ENCODE measurements at places on chromosomes 3 and 15.

DNA sequence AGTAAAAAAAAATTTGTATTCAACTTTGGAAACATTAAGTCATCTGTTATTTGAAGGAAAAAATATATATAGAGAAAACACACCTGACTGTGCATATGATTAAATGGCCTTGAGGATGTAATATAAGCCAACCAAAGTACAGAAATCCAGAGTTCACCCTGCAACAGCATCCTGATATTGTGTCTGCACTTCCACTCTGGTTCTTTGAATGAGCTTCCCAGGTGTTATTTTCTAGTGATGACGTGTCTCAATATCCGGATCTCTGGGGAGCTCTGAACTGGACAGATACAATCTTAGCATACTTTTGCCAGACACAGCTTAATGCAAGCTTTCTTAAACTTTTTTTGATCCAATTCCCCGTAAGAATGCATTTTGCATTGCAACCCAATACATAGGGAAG is 19.5 kb upstream of the PIK3CB start:
- DNase-seq = no peak

- DNase-seq = no peak
These were observed 220.0 kb downstream of the ABHD5 start for GRCh38 chr3:43910750-43911149.

GRCh38 chr3:170700054-170700404 is 114.2 kb upstream of the SLC7A14 start:
- DNase-seq = no peak

DNA sequence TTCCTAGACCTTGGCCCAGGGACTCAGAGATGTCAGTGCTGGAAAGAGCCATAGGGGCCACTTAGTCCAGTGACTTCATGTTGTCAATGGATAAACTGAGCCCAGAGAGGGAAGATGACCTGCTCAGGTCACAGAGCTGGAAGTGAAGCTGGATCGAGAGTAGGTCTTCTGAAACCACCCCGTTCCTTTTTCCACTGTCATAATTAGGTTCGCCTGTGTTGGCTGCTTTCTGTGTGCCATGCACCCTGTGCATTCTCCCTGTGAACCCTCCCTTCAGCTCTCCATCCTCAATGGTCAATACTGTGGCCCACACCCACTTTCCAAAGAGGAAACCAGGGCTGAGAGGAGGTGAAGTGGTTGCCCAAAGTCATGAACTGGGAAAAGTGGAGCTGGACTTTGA is 74.8 kb downstream of the CCR1 start:
- no peak for DNase-seq

DNA sequence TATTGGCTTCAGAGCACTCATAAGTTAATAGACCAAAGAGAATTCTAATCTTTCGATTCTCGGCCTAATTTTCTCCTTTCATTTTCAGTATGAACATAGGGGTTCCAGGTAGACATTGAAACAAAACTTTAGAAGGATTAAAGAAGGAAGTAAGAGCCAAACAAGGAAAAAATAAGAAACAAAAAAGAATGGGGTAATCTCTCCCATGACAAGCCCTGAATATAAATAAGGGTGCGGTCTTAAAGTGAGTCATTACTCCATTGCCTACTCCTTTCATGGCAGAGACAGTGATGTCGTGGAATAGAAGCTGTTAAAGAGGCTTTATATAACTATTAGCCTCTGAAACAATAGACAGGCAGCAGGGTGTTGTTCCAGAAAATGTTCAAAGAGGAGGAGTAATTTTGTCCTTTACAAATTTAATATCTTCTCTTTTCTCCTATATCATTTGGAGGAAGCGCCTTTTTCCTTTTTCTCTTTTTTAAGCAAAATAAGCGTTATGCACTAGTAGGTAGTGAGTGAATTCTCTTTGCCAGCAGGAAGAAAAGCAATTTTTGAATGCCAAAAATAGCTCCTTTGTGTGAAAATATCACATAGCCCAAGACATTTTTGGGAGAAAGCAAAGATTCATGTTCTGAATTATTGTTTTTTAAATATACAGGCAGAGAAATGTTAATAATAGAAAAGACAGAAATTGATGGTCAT is 607.9 kb upstream of the KCNMB2 start:
- no peak for DNase-seq

GRCh38 chr15:42665827-42666226 is 71.1 kb downstream of the CDAN1 start:
- no peak for DNase-seq

DNA sequence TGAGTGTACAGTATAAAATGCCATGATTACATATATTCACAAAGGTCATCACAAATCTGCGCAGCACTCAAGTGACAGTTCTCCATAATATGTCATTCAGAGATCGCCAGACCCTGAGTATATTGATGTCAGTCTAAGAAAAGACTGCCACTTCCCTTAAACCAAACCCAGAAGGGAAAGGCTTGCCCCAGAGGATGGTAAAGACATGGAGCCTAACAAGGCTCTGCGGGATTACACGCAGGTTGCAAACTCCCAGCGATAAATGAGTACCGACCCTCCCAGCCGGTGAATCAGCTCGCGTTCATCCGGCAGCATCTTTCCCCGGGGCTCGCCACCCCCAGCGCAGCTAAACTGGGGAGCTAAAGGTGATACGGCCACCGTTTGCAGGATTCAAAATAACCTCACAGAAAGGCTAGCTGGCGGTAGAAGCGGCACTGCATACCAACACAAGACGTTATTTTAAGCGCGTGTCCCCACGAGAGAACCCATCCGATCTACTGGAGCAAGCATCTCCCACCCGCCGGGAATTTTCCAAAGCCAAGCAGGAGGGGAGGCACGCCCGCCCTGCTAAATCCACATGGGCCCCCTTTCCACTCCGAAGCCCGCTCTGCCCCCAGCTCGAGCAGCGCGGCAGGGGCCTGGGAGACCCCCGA is 643 bp downstream of the MYO5A start:
- DNase-seq = peak; percentile 65

GRCh38 chr3:160796089-160796812 is 40.2 kb downstream of the PPM1L start:
- DNase-seq = no peak

DNA sequence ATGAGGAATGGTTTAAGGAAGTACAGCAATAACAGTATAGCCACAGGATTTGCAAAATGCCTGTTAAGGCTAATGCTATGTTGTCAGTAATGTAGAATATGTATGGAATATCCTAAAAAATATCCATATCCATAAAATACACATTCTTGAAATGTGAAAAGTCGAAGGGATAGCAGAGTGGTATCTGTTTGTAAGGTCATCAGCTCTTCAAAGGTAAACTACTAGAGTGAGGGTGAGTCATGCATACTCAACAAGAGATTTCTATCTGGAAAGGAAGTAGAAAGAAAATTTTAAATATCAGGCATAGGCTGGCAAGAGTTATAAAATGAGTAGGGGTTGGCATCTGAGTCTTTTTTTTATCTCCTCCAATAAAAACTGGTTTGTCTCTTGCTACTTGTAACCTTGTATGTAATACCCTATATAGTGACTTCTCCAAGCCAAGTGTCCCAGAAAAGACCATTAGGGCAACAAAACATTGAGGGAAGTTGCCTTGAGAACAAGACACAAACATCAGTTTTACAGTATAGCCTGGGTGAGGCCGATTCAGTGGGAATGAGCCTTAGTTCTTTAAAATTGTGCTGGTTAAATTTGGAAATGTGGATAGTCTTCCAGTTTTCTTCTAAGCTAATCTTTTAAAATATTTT is 103.1 kb downstream of the SPATA16 start:
- DNase-seq = no peak

- DNase-seq = no peak
These were observed 215.6 kb downstream of the LPP start for GRCh38 chr3:188369526-188369925.

DNA sequence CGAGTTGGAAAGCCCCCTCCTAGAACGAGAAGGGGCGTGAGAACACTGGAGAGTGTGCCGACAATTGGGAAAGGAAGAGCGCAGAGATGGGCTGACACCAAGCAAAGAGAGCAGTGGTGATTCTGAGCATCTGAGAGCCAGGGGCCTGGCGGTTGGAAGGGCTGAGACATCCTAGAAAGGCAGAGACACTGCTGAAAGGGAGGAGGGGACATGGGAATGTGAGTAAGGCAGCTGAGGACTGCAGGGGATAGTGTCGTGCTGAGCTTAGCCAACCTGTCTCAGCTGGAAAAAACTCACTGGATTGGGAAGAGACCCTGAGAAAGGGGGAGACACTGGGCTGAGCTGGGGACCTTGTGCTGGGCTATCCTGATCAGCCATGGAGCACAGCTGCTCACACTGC is 58.1 kb upstream of the SLC6A6 start:
- DNase-seq = no peak

- no peak for DNase-seq
These were observed 4.4 kb downstream of the SPG11 start for GRCh38 chr15:44659056-44659455.

- no peak for DNase-seq
These were observed 167.2 kb downstream of the RBMS3 start for GRCh38 chr3:29447946-29448627.

DNA sequence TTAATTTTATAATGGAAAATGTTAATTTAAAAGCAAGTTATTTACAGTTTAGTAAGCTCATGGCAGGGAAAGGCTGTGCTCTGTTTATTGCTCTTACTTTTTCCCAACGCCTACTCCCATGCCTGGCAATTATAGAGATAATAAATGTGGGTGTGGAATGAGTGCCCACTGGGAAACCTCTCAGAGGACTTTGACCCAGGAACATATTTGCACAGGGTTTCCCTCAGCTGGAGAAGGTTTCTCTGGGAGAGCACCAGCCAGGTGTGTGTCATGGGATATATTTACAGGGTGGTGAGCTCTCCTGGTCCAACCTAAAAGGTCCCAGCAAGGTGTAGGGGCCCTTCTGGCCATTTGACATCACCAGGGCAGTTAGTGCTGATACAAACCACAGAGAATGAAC is 27.9 kb downstream of the ZNF710 start:
- no peak for DNase-seq

- no peak for DNase-seq
These were observed 18.1 kb upstream of the MUC4 start for GRCh38 chr3:195829897-195830254.

GRCh38 chr15:78878356-78878755 is 5.7 kb downstream of the MORF4L1 start:
- no peak for DNase-seq

- no peak for DNase-seq
These were observed 13.4 kb upstream of the KLF15 start for GRCh38 chr3:126370606-126371005.

DNA sequence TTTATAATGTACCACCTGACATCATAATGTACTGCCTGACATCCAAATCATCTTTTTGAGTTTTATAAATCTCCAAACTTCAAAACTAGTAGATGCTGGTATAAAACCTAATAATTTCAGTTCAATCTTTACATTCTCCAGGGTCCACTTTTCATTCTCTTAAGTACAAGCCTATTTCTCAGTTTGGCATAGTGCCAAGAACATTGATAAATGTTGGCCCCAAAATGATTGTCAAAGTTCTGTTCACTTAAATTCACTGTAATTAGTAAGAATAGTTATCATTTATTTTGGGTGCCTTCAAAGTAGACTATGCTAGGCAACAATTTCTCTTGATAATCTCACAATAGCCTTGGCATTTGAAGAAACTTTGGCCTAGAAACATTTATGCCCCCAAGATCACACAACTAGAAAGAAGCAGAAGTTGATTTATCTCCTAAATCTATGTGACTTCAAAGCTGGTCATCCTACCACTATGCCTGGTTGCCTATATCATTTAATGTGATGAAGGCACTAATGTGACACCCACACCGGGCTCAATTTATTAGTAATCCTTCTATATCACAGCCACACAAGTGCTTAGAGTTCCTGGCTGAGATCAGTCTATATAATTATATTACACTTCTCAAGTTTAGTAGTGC is 101.7 kb downstream of the ZNF609 start:
- DNase-seq = no peak

DNA sequence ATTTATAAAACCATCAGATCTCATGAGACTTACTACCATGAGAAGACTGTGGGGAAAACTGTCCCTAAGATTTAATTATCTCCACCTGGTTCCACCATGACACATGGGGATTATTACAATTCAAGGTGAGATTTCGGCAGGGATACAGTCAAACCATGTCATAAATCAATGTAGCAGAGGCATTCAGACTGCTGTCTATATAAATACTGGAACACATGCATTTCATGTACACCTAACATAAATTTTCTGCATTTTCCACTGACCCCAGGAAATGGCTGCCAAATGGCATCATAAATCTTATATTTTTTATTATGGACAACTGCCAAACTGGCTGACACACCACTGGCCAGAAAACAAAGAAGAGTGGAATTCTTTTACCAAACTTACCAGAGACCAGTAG is 755.1 kb upstream of the EPHA6 start:
- no peak for DNase-seq

DNA sequence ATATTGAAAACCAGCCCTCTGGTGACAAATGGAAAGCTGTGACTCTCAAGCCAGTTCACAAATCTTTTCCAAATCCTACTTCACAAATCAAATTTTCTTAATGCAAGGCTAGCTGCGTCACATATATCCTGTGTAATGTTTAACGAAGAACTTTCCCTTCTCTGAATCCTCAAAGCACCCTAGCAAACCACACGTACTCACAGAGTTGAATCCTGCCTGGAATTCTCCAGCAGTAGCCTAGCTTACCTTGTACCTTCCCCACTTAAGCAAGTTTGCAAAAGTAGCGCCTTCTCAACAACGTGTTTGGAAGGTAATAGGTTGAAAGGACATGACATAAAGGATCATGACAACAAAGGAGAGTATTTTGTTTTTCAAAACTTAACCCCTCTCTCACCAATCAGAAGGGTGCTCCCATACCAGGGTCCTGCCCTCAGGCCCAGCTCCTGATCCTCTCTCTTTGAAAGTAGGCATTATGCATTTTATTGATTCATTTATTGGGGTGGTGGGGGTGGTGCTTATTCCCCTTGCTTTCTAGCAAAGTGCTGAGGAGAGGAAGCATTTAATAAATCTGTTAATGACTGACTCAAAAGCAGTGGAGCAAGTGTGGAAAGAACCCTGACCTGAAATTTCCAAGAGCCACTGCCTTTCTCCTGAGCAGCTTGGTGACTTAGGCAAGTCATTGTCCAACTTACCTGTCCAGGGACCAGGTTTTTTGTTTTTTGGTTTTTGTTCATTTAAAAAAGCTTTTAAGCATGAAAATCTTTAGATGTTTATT is 531.6 kb downstream of the MECOM start:
- DNase-seq = no peak

DNA sequence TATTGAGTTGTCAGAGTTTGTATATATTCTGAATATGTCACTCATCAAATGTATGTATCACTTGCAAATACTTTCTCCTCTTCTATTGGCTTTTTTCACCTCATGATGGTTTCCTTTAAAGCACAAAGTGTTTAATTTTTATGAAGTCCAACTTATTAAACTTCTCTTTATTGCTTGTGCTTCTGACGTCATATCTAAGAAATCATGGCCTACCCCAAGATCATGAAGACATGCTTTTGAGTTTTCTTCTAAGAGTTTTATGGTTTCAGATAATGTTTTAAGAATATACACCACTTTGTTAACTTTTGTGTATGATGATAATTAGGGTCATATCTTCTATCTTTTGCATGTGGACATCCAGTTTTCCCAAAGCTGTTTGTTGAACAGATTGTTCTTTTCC is 417.2 kb upstream of the ATP10A start:
- no peak for DNase-seq

- DNase-seq = no peak
These were observed 812 bp upstream of the SEC62 start for GRCh38 chr3:169965562-169966427.
